ENCODE measurements at places on chromosomes 13 and 19.

DNA sequence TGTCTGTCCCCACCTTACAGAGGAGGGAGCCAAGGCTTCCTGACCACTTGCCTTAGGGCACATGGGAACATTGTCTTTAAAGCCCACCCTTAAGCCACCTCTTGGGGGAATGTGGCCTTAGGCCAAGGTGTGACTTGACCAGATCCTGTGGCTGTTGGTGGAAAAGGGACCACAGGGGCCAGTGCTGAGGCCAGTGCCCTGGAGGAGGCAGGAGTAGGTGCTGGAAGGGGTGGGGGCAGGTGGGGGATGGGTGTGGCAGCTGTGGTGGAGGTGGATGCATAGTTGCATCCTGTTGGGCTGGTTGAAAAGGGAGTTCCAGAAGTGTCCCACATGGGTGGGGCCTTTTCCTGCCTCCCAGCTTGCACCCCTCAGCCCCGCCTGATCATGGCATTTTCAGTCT, 44.8 kb downstream of the DNM2 start:
- DNase-seq: no peak

- peak; percentile 34 for DNase-seq
These were observed 2.0 kb downstream of the FARP1 start for GRCh38 chr13:98144801-98145350.

DNA sequence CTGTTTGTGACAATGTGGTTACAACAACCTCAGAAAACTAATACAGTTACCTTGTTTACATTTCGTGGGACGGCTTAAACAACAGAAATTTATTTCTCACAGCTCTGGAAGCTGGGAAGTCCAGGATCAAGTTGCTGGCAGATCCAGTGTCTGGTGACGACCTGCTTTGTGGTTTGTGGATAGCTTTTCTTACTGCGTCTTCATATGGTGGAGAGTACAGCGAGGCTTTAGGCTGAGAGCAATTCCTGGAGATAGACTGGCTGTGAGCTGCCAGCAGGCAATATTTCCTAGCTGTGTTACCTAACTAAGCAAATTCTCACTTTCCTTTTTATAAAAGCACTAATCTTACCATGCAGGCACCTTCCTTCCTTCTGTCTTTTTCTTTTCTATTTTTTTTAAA, 1203.5 kb upstream of the PRR20A start:
- DNase-seq: no peak

DNA sequence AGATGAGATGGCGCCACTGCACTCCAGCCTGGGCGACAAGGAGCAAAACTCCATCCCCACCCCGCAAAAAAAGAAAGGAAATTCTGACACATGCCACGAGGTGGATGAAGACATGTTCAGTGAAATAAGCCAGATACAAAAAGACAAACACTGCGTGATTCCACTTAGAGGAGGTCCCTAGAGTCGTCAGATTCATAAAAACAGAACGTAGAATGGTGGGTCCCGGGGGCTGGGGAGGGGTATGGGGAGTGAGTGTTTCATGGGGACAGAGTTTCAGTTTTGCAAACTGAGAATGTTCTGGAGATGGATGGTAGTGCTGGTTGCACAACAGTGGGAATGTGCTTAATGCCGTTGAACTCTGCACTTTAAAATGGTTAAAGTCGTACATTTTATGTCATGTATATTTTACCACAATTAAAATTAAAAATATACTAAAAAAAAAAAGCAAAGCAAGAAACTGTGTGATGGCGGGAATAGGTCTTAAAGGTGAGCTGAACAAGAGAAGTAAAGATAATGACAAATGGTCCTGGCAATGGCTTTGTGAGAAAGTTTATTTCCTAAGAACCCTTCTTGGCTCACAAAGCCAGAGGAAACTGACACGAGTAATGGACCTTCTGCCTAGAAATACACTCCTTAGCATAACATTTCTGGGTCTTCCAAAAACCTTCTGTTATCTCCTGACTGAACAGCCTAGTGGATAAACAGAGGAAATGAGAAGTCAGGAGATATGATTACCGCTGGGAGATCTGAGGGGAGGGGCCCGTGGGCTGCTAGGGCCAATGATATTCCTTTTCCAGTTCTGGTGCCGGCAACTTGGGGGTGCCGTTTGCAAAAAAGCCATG, 4.2 kb upstream of the SPC24 start:
- no peak for DNase-seq

DNA sequence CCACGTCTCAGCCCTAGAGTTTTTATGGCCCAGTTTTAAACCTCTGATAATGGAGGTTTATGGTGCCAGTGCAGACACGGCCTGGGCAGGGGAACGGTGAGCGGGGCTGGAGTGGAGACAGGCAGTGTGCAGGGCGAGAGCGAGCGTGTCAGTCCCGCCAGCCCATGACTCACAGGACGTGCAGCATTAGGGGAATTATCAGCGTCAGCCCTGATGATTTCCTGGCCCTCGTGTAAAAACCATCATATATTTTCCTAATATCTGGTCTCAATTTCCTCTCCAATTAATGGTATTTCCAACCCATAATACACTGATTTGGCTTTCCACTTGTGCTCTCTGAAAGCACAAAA, 104.6 kb upstream of the VSTM2B start:
- DNase-seq: no peak

- DNase-seq: no peak
These were observed 243.5 kb downstream of the ITGBL1 start for GRCh38 chr13:101695870-101696516.

DNA sequence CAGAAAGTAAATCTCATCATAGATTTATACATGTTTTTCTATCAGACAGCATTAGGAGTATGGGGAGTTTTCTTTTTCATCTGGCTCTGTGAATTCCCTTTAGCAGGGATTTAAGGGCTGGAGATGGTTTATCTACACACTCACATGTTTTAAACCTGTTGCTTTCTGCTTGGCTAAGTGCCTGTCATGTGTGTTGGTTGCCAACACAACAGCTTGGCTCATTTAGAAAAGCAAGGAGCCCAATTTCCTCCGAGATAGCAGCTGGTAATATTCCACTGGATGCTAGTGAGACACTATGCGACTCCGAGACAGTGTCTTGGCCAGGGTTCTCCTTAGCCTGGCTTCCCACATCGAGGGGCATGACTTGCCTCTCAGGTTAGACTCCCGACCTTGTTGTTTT, 83.3 kb downstream of the KLF5 start:
- no peak for DNase-seq

DNA sequence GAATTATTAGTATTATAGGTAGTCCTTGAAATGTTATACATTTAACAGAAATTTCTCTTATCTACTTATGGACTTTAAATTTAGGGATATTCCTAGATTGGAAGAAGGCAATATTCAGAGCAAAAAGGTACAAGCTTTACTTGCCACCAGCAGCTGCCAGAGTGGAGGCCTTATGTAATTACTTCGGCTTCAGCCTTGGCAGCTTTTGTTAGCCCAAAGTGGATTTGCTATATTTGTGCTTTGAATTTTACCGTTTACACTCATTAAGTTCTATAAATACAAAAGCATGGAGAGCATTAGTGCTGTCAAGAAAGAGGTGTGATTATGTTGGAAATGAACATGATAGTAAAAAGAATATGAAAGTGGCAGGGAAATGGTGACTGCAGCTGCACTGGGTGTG, 319.9 kb downstream of the ATP8A2 start:
- no peak for DNase-seq

- no peak for DNase-seq
These were observed 71.7 kb upstream of the VSTM2B start for GRCh38 chr19:29454109-29454508.

DNA sequence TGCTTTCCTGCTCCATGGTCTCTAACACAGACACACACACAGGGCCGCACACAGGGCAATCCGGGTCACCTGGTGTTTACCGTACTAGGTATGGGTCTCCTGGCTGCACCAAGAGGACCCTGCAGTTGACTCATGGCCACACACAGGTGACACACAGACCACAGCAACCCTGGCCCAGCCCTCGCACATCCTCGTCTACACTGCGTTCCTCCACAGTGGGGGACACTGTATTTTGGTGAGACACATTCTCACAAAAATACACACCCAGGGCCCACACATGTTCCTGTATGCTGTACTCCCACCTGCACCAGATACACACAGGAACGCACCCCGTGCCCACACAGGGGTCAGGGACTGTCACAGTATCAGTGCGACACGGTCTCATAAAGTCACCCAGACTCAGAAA, 12.8 kb downstream of the PDE4A start:
- DNase-seq: no peak

GRCh38 chr19:49691243-49692146, 579 bp downstream of the CPT1C start:
- DNase-seq: peak; percentile 78

DNA sequence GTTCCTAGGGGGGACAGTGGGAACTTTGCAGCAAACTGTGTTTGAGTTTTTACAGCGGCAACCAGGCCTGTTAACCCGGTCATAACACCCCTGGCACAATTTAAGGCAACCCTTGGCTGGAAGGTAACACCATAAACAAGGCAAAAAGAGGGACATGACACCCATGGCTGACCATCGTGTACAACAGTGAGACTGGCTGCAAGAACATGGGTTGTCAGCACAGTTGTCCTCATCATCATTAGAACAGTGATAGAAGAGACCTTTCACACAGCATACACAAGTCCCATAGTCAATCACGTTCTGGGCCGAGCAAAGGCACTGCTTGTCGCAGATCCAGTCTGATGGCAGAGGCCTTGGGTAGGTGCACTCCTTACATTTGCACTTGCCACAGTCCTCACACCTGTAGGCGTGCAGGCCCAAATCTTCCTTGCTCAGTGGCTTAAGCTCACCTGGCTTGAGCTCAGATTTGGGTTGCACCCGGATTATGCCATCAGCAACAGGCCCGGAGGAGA, 4.1 kb downstream of the SPRY2 start:
- DNase-seq: no peak
